Stimulated activated naive CD8-positive, alpha-beta T cell treated with anti-CD3 and anti-CD28 coated beads, Interleukin-15, amount 100 ng/mL, for 72 hours (primary cell): ENCODE measurements at places on chromosomes 7 and 10.

DNA sequence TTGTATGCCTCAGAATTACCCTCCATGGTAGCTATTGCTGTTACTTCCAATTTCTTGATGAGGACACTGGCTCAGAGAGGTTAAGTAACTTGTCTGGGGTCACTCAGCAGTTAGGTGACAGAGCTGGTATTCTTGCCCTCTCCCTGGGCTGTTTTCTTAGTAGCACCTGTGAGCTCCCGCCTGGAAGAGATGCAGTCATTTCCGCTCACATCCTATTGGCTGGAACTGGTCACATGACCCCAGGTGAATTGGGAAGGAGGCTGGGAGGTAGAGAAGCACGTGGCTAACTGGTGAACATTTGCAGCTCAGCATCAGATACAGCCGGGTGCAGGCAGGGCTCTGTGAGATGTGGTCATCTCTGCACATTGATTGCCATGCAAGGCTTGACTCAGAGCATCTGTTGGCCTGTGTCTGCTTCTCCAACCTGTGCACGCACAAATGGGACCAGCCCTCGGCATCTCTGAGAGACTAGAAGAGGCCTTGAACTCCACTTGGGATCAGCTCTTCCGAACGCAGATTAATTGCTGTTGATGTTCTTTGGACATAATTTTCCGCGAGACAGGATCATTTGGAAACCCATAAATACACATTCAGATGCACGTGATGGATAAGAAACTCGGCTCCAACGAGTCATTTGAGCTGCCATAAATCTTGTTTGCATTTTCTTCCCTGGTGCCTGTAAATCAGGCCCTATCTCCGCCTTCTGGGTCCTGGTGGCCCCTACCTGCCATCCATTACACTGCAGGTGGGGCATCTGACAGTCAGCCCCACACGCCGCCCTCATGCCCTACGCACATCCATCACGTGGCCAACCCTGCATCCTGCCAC lies 42.8 kb downstream of the MYL10 start:
- DNase-seq: no peak

GRCh38 chr7:17095931-17096330 lies 202.5 kb upstream of the AHR start:
- no peak for DNase-seq

DNA sequence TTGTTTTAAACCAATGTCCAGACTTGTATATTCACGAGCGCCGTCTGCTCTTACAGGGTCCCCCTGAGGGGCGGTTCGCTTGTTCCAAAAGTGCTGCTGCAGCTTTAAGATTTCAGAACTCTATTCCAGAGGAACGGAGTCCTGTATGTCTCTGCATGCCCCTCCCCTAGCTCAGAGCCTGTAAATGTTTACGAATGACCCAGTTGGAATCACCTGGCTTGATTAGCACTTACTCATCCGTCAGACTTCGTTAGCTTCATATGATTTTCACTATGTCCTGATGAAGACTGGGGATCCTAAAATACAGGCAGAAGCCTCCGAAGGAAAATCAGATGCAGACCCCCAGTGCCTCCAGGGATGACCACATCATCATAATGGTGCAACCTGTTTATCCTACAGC lies 4.5 kb upstream of the CHST15 start:
- DNase-seq: no peak

- no peak for DNase-seq
Observed at GRCh38 chr7:92621561-92622023, 31.4 kb upstream of the FAM133B start.

- DNase-seq: no peak
Observed at GRCh38 chr7:143458263-143458662, 15.0 kb downstream of the TAS2R60 start.

- DNase-seq: no peak
Observed at GRCh38 chr7:27156916-27157701, 634 bp upstream of the HOXA7 start.

DNA sequence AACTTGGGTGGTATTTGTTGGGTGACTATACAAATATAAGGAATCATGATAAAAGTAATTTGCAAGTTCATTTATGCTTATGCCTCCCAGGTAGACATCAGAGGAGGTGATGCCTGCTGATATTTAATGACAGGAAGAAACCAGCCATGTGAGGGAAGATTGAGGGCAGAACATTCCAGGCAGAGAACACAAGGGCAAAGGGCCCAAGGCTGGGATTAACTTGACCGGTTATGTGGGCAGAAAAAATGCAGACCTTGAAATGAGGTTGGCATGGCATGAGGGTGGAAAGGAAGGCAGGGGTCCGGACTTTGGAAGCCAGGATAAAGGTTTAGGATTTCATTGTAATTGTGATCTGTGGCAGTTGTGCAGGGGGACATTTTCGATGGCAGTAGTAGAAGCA lies 68.0 kb upstream of the MTPN start:
- DNase-seq: no peak

DNA sequence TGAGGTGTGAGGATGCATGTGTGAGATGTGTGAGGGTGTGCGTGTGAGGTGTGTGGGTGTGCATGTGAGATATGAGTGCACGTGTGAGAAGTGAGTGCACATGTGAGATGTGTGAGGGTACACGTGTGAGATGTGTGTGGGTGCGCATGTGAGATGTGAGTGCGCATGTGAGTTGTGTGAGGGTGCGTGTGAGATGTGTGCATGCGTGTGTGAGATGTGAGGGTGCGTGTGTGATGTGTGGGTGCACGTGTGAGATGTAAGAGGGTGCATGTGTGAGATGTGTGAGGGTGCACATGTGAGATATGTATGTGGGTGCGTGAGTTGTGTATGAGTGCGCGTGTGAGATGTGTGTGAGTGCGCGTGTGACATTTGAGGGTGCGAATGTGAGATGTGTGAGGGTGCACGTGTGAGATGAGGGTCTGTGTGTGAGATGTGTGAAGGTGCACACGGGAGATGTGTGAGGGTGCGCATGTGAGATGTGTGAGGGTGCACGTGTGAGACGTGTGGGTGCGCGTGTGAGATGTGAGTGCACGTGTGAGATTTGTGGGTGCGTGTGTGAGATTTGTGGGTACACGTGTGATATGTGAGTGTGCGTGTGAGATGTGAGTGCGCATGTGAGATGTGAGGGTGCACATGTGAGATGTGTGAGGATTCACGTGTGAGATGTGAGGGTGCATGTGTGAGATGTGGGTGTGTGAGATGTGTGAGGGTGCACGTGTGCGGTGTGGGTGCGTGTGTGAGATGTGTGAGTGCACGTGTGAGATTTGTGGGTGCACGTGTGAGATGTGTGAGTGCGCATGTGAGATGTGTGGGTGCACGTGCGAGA lies 30.5 kb downstream of the PPIF start:
- peak; percentile 3 for DNase-seq

- DNase-seq: no peak
Observed at GRCh38 chr7:121039994-121040393, 51.5 kb downstream of the CPED1 start.

GRCh38 chr7:29508608-29509007 lies 55.0 kb upstream of the PRR15 start:
- DNase-seq: no peak

- DNase-seq: no peak
Observed at GRCh38 chr7:4951903-4952636, 6.9 kb downstream of the MMD2 start.

GRCh38 chr7:54477083-54477482 lies 65.1 kb upstream of the VSTM2A start:
- DNase-seq: no peak

- no peak for DNase-seq
Observed at GRCh38 chr7:95951997-95952795, 179.8 kb downstream of the DYNC1I1 start.

- no peak for DNase-seq
Observed at GRCh38 chr7:42833411-42833810, 78.5 kb downstream of the C7orf25 start.

GRCh38 chr7:39527951-39528350 lies 38.3 kb upstream of the YAE1 start:
- no peak for DNase-seq
